Activated gamma-delta T cell (primary cell): ENCODE measurements at places on chromosomes 7 and 10.

DNA sequence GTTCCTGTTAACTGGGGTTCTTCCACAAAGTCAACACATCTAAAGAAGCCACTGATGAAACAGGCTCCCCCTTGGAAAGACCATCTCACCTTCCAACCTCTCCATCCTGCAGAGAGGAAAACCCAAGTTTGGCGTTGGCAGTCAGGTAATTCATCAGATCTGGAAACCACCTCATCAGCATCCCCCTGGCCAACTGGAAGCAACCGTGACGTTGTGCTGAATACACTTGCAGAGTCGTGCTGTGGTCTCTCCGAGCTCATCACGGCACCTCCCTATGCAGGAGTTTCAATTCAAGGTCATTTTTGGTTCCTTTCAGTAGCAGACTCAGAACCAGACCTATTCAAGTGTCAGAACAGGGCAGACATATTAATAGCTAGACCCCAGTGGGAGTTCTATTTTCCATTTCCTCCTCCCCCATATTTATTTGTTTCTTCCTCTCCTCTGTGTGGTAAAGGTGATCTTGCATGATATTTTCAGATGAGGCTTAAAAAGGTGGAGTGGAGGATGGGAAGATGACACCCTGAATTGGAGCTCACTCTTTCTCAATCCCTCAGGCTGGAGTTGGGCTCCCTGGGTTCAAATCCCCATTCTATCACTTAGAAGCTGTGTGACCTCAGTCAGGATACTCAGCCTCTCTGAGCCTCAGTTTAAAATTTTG, 149.1 kb upstream of the ADO start:
- no peak for DNase-seq

DNA sequence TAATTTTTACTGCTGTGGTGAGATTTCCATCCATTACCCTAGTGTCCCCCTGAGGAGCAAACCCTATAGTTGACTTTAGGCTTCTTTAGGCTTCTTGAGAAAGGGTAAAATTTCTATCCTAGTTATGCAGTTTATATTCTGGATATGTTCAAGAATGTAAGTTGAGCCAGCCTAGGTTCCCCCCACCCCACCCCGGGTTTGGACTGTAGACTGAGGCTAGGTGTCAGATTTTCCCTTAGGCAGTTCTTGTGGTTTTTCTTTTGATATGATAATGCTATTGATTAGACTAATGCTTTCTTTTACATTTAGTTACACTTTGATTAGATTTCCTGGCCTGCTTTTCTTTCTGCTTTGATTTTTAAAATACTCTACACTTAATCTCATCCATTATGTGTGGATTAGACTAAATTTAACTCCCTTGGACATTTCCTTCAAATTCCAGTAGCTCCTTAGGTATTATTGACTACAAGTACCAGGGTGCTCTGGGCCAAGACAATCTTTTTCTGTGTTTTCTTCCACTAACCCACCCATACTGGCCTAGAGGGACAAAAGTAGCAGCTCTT, 37.7 kb downstream of the NRF1 start:
- DNase-seq: no peak

GRCh38 chr10:29806350-29806788, 171.6 kb upstream of the SVIL start:
- no peak for DNase-seq

- DNase-seq: no peak
Observed at GRCh38 chr7:149558149-149558861, 60.7 kb upstream of the ZNF746 start.

DNA sequence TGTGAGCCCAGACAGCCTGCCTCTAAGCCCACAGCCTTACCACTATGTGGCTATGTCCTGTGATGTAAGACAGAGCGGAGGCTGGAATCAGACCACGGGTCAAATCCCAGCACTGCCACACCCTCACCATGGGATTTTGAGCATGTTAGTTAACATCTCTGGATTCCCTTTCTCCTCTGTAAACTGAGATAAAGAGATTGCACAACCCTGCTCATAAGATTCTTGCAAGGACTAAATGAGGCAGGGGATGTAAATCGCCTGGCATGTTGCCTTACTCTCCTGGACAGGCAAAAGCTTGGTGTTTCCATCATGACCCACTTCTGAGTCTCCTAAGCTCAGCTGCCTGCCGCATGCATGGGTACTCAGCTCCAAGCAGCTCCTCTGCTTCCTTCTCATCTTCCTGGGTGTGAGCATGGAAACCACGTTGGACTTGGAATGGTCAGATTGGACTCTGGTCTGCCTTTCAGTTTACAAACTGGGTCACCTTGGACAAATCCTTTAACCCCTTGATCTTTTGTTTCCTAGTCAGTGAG, 41.3 kb upstream of the MTURN start:
- DNase-seq: no peak
